Erythroblast (primary cell): ENCODE measurements at places on chromosomes 6 and 20.

GRCh38 chr6:12033770-12034169 is 21.7 kb downstream of the HIVEP1 start:
- DNase-seq = no peak

- no peak for DNase-seq
Measured at GRCh38 chr6:83044091-83044768, 21.4 kb downstream of the UBE3D start.

GRCh38 chr6:42339991-42340401 is 111.7 kb downstream of the TRERF1 start:
- no peak for DNase-seq

- DNase-seq = no peak
Measured at GRCh38 chr6:151179321-151179720, 60.4 kb upstream of the AKAP12 start.

DNA sequence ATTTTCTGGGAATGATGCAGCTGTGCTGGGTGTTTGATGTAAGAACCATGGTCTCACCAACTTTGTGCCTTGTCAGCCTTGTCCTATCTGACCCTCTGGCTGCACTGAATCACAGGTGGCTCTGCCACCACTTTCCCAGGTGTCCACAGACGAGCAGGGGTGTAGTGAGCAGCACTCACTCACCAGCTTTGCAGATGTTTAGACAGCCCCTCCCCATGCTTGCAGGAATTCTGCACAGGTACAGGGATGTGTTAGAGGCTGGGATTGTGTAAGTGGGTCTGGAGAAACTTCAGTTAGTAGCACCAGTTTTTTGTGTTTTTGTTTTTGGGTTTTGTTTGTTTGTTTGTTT is 88.2 kb upstream of the NAA20 start:
- DNase-seq = no peak

DNA sequence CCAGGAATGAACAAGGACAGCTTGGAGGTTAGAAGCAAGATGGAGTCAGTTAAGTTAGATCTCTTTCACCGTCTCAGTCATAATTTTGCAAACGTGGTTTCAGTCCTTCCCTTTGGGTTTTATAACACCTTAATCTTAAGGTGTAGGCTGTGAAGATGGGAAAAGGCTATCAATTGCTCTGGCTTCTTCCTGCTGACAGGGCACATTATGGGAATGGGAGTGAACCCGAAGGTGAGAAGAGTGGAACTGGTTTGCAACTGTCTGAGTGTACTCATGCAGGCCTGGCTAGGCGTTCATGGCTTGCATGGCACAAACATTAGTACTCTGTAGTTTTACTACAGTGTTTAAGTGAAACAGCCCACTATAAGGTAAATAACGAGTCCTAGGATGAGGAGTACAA is 9.4 kb downstream of the TAF8 start:
- DNase-seq = no peak

GRCh38 chr6:31336896-31337496 is 20.0 kb downstream of the HLA-B start:
- DNase-seq = peak; percentile 35

DNA sequence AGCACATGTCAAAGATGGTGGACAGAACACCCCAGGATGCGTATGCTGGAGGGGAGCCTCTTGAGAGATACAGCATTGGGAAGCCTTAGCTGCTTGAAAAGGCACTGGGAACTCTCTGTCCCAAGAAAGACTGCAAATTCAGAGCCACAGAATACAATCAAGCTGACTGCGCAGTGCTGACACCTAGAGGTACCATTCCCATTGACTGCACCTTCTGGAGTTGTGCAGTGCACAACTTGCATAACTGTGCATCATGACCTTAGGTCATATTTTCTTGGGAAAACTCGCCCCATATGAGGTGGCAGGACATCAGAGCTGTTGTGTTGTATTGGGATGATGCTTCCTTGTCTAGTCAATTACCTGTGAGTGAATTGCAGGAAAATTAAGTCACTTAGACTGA is 646.5 kb upstream of the NOX3 start:
- DNase-seq = peak; percentile 1

DNA sequence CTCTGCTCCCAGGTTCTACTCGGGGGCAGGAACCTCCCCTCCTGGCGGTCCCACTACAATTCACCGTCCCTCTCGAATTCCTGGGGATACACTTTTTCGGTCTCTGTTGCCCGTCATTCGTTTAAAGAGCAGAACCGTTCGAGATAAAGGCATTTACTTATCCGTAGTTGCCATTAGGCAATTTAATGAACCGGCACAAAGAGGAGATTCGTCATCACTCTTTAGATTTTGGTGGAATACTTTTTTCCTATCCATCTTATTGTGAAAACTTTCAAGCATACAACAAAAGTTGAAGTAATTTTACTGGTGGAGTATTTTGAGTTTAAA is 1.2 kb upstream of the CD24 start:
- DNase-seq = no peak

- no peak for DNase-seq
Measured at GRCh38 chr20:25082498-25082873, 545 bp upstream of the VSX1 start.

DNA sequence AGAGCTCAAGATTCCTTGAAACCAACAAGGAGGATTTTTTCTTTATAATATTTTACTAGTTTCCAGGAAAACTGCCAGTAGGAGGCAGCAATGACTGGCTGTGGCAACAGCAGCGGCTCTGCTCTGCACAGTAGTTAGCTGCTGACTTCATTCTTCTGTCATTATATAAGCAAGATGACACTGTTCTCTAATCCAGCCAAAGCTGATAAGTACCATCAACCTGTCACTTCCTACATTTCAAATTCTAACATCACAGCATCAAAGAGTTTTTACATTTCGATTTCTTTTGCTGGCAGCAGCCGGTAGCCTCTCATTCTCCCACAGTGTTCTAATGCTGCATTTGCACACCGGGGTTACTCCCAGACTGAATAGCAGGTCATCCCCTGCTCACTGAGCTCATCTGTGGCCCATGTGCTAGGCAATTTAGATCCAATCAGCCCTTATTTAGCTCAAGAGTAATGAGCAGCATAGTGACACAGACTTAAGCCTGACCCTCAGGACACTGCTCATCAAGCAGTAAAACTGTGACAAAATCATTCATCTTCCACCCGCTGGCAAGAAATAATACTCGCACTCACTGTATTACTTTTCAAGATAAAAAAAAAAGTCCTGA is 67.8 kb downstream of the MMS22L start:
- DNase-seq = peak; percentile 69

DNA sequence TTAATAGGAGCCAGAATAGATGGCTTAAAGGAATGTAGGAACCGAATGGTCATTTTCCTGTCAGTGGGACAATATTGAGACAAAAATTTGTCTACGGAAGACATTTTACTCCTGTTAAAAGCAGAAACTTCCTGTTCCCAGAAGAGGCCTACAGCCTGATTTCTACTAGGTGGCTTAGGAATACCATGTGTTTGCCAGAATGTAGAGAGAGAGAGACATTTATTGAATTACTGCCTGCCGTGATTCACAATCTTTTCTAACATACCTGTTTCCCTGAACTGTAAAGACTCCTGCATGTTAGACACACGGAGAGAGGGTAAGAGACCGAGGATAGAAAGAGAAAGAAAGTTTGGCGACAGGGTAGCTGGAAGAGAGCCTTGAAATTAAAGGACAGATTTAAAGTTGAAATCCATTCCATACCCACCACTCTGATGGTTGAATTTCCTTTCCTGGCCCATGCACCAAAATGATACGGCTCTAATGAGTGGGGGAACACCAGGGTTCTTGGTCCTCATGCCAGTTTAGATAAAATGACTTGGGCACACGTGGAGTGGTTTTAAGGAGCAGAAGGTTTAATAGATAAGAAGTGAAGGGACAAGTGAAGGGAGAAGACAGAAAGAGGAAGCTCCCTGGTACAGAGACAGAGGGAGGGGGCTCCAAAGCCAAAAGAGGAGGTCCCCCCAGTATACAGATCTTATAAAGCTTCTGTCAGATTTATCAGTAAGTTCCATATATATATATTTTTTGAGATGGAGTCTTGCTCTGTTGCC is 22.5 kb downstream of the NCOA3 start:
- DNase-seq = peak; percentile 56

- DNase-seq = no peak
Measured at GRCh38 chr6:12196326-12196936, 93.7 kb upstream of the EDN1 start.

- DNase-seq = no peak
Measured at GRCh38 chr6:120407696-120408095, 926.6 kb downstream of the TBC1D32 start.

GRCh38 chr6:17914651-17915050 is 72.8 kb downstream of the KIF13A start:
- no peak for DNase-seq

DNA sequence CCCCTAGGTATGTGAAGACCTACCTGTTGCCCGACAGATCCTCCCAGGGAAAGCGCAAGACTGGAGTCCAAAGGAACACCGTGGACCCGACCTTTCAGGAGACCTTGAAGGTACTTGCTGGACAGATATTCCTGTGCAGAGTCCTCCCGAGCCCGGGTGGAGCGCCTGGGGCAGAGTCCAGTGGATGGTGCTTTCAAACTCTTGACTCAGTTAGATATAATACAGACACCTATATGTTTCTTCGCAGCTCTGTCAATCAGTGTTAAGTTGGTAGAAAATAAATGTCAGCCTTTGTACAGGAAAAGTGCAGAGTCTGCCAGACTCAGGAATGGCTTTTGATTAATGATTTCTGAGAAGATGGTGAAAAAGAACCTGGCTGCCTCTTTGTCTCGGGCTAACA is 67.2 kb downstream of the EZR start:
- DNase-seq = no peak

GRCh38 chr6:73340048-73340447 is 14.0 kb downstream of the DPPA5 start:
- DNase-seq = no peak

- peak; percentile 74 for DNase-seq
Measured at GRCh38 chr6:14144678-14145113, 27.1 kb downstream of the CD83 start.

- no peak for DNase-seq
Measured at GRCh38 chr20:38885357-38885756, 40.9 kb upstream of the FAM83D start.

DNA sequence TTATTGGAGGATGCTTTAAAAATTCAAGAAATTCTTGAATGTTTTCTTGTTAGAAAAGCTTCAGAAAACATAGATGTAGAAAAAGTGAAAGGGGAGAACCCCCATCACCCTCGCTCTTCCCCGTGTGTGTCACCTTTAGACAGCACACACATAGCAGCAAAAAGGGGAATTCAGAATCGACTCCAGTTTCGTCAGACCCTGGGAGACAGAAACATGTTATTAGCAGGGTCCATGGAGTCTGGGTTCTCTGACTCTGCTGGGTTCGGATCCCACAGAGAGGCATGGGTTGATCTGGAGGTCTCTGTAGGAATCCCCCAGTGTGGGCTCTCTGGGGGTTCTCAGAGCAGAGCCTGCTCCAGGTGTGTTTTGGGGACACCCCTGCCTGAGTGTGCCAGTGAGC is 43.7 kb downstream of the ARHGAP40 start:
- DNase-seq = no peak

DNA sequence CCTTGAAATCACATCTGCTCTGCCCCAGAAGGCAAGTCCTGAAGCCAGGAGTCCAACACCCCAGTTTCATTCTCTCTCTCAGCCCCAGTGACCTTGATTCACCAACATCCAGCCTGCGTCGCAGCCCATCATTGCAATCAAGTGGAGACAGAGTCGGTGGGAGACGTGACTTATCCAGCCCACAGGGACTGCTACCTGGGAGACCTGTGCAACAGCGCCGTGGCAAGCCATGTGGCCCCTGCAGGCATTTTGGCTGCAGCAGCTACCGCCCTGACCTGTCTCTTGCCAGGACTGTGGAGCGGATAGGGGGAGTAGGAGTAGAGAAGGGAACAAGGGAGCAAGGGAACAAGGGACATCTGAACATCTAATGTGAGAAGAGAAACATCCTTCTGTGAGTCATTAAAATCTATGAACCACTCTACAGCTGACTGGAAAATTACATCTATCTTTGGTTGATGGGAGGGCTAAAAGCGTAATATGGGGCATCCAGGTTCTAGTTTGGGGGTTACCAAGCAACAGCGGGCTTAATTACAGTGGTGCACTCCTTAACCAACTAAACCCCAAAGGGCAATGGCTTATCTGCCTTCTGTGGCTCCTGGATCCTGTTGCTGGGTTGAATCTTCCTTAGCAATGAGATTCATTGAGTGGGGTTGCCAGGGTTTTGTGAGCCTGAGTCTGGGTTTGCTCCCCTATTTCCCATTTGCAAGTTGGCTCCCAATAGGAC is 2.5 kb downstream of the LY6G6D start:
- no peak for DNase-seq

DNA sequence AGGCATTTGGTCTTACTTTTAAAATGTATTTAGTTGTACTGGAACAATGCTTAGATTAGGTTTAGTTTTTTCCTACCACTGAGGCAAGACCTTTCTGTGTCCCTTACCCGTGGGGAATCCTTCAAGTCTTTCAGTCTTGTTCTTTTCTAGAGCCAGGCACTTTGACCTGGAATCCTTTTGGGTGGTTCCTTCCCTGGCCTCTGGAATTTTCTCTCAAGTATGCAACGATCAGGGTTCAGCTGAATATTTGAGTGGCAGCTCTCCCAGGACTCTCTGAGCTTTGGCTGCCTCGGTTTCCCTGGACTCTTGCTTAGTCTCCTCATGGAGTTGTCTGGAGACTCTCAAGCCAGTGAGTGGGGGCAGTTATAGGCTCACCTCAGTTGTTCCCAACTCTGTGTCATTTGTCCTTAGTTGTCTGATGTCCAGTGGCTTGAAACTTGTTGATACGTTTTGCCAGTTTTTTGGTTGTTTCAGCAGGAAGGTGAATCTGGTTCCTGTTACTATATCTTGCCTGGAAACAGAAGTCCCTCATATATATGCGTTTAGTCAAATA is 118.1 kb downstream of the QKI start:
- no peak for DNase-seq

DNA sequence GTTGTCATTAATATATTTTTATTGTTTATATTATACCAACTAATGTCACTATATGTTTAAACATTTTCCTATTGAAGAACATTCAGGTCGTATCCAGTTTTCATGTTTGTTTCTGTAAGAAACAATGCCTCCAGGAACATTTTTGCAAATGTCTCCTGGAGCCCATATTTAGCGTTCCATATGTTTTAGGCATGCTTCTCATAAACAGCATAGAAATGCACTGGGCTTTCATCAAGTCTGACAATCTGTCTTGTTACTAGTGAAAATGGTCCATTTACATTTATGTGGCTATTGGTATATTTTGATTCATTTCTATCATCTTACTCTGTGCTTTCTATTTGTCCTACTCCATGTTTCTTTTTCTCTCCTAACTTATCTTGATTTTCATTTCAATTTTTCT is 431.7 kb downstream of the TFAP2A start:
- no peak for DNase-seq

GRCh38 chr6:146543211-146543939 is at the start of gene RAB32:
TSS of gene RAB32 (plus strand) at chr6:146543833. CDS start at chr6:146543872, 39 bp downstream.
- DNase-seq = peak; percentile 76
